ENCODE measurements at places on chromosomes 2 and 18. TPM values are rescaled to one million over a fixed set of nuclear protein-coding genes. Genes with fewer than 3 reads are reported as not detected.

The CHRND gene
- not detected for total RNA-seq

The UGT1A4 gene
- total RNA-seq: 2.0 TPM

The XIRP2 gene
- not detected for total RNA-seq

The KCNG3 gene
- total RNA-seq: 22.9 TPM

The GPBAR1 gene
- 2.5 TPM for total RNA-seq

The ARHGAP28 gene
- 1.1 TPM for total RNA-seq

The TMX3 gene
- 146 TPM for total RNA-seq

The MOGAT1 gene
- total RNA-seq: not detected

The TSPYL6 gene
- total RNA-seq: not detected

The MRPL19 gene
- 4.4 TPM for total RNA-seq

The MC5R gene
- total RNA-seq: not detected

The HOXD10 gene
- total RNA-seq: 1.1 TPM

The DYNAP gene
- not detected for total RNA-seq

The SRD5A2 gene
- not detected for total RNA-seq

The ANKRD62 gene
- total RNA-seq: 0.20 TPM

The PAIP2B gene
- 1.2 TPM for total RNA-seq

The VIL1 gene
- total RNA-seq: 177 TPM

The HTRA2 gene
- total RNA-seq: 18.1 TPM

The VAMP8 gene
- 113 TPM for total RNA-seq

The MRPS5 gene
- 72.5 TPM for total RNA-seq

The LYG1 gene
- not detected for total RNA-seq

The SP9 gene
- total RNA-seq: not detected

The NR4A2 gene
- 2.9 TPM for total RNA-seq

The KIF5C gene
- 2.5 TPM for total RNA-seq

The UGT1A3 gene
- total RNA-seq: 2.6 TPM

The GCC2 gene
- total RNA-seq: 56.9 TPM

The IFT172 gene
- total RNA-seq: 39.3 TPM

The DLX2 gene
- total RNA-seq: 0.16 TPM

The ANKRD30BL gene
- total RNA-seq: not detected

The MC4R gene
- not detected for total RNA-seq

The CAPN14 gene
- not detected for total RNA-seq

The MAP2 gene
- 2.0 TPM for total RNA-seq

The CPLX4 gene
- total RNA-seq: not detected

The SLC16A14 gene
- not detected for total RNA-seq

The FOXI3 gene
- total RNA-seq: not detected

The MAL gene
- total RNA-seq: 5.2 TPM

The HDLBP gene
- 356 TPM for total RNA-seq

The ANKRD39 gene
- total RNA-seq: 9.7 TPM

The CDH2 gene
- 4.4 TPM for total RNA-seq

The ACYP2 gene
- total RNA-seq: 77.4 TPM

The TUBB8B gene
- not detected for total RNA-seq

The ADCY3 gene
- 80.2 TPM for total RNA-seq

The MYL12B gene
- 388 TPM for total RNA-seq
